ENCODE measurements at places on chromosomes 13 and 19.

GRCh38 chr13:48738311-48738710 lies 84.6 kb downstream of the CYSLTR2 start:
- no peak for DNase-seq

- DNase-seq, result no peak
Observed at GRCh38 chr19:55354698-55355212, at the start of gene COX6B2. TSS of gene COX6B2 (minus strand) at chr19:55354719. CDS start at chr19:55354521, 198 bp downstream.

GRCh38 chr13:97122381-97122996 lies 99.6 kb upstream of the MBNL2 start:
- DNase-seq, result no peak

- DNase-seq, result no peak
Observed at GRCh38 chr13:98222081-98222554, 45.0 kb upstream of the RNF113B start.

GRCh38 chr13:97911311-97912138 lies 42.0 kb upstream of the IPO5 start:
- DNase-seq, result no peak

DNA sequence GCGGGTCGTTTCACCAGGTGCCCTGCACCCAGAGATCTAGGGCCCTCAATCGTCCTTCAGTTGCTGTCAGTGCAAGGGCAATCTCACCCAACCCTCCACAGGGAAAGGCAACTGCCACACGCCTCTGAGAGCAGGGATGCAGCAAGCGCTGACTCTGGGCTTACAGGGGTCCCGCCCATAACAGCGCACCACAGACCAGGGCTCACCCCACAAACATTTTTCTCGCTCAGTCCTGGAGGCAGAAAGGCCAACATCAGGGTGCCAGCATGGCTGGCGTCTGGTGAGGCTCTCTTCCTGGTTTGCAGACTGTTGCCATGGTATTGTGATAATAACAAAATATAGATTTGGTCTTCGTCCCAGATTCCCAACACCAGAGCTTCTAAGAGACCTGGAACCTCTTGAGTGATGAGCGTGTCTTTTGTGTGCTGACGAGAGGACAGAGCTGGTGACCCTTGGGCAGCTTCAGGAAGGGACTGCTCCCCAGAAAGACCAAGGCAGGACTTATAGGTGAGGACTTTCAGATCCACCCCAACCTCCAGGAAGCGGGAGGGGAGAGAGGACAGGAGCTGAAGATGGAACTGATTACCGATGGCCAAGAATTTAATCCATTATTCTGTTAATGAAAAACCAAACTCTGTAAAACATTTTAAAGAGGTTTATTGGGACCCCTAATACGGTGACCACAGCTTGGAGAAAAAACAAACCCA lies 51.3 kb downstream of the C13orf46 start:
- DNase-seq, result no peak

- no peak for DNase-seq
Observed at GRCh38 chr13:73109288-73109899, 50.6 kb downstream of the KLF5 start.

GRCh38 chr19:19615086-19615485 lies 3.4 kb downstream of the PBX4 start:
- no peak for DNase-seq

DNA sequence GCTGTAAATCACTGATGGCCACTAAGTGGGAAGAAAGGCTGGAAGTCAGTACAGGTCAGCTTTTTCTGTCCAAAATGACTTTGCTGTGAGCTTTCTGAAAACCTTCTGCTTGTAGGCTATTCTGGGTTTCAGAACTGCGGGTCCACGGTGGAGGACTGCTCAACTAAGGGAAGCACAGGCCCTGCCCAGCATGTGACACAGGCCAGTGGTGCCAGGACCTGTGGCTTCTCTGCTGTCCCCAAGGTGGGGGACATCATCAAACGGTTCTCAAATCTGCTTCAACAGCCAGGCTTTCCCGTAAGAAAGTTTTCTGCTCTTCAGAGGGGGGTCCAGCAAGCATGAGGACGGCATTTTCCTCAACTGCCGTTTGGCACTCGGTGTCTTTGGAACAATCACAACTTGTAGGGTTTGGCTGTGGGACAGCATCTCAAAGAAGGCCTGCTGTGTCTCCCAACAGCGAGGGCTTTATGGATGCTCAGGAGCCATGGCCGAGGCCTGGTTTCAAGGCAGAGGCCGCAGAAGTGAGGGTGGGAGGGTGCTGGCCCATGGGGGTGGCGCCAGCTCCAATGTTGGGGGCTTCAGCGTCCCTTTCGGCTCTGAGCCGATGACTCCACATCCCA lies 3.8 kb downstream of the SGTA start:
- no peak for DNase-seq

GRCh38 chr13:33186861-33187291 lies 98.7 kb downstream of the STARD13 start:
- no peak for DNase-seq

Measured in stimulated activated CD4-positive, alpha-beta T cell treated with anti-CD3 and anti-CD28 coated beads, Interleukin-12 subunit alpha, Interleukin-12 subunit beta, amount 100 ng/mL, for 24 hours (primary cell).